ENCODE measurements at places on chromosomes 1 and 21.
A peak's percentile ranks its signal among the peaks of the same experiment; 100 is the strongest.

GRCh38 chr1:180632326-180633056 is 669 bp downstream of the XPR1 start:
- no peak for DNase-seq

DNA sequence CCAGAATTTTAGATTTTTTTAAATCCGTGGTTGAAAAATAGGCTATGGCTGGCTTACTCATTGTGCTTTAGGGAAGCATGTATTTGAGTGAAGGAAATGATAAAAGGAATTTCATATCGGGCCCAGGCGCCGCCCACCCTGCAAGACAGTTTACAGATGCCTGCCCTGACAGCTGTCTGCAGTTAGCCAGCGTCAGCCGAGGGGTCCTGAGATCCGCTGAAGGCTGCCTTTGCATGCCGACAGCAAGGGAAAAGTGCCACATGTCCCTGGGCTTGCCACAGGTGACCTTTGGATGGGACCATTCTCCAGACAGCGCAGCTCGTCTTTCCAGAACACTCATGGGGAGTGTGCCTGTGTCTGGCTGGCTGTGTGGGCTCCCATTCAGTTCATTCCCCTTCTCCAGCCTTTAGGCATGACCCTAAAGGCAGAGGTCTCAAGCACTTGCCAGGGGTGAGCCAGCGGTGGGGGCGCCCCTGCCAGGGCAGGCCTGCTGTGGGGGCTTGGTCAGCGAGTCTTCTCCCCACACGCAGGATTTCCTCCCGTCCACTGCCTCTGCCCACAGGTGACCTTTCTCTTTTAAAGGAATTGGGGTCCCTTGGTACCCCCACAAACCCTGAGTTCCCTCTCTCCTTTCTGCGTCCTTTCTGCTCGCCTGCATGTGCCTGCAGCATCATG is 46.1 kb upstream of the TRAPPC10 start:
- DNase-seq, result no peak

GRCh38 chr21:37281579-37281978 is 14.4 kb upstream of the VPS26C start:
- DNase-seq, result no peak

DNA sequence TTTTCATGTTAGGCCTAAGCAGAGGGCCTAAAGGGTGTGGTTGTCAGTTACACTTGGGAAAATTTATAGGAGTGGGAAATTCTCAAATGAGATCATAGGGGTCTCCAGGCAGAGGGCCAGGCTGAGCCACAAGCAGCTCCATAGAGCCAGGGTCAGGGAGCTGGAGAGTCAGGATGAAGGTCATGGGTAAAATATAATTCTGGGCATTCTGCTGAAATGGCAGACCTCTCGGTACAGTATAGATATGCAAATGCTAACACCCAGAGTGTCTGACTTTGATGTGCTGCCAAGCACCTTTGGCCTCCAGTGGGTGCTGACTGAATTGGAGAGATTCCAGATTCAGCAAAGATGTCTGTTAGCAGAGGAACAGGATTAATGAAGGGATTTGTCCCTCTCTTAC is 40.1 kb downstream of the DNM3 start:
- DNase-seq, result no peak

GRCh38 chr1:37448691-37449417 is 25.5 kb upstream of the ZC3H12A start:
- DNase-seq, result no peak

DNA sequence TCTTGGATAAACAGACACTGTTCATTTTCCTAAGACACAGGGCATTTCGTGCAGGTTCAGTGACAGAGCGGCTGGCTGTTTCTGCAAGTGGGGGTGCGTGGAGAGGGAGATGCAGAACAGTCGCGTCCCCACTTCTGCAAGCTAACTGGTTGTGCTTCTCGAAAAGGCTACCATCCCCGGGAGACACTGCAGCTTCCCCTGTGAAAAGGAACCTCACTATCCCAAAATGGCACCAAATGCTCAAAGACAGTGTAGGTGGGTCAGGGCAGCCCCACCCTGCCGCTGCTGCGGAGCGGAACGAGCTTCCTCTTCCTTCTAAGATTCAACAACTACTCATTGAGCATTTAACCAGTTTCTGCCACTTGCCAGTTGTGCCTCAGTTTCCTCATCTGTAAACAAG is 19.2 kb upstream of the BACE2 start:
- no peak for DNase-seq

- no peak for DNase-seq
These were observed 9.0 kb downstream of the FAM20B start for GRCh38 chr1:179034720-179035119.

GRCh38 chr1:153465811-153466636 is 5.6 kb upstream of the S100A7 start:
- peak; percentile 29 for DNase-seq

- DNase-seq, result no peak
These were observed 112.3 kb downstream of the AK5 start for GRCh38 chr1:77394166-77394565.

DNA sequence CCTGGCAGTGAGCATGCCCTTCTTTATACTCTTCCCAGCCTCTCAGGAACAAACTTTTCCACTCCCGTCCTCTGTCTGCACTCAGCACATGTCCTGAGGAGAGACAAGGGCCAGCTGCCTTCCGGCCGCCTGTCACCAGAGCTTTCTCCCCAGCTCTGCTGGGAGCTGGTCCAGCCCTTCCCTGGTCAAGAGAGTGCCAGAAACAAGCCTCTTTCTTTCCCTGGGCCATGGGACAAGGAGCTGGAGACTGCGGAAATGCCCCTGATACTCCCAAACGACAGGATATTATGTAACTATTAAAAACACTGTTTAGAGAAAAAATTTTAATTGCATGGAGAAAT is 10.4 kb downstream of the LAMB3 start:
- no peak for DNase-seq

GRCh38 chr1:53182111-53182593 is 14.5 kb upstream of the CPT2 start:
- peak; percentile 74 for DNase-seq

DNA sequence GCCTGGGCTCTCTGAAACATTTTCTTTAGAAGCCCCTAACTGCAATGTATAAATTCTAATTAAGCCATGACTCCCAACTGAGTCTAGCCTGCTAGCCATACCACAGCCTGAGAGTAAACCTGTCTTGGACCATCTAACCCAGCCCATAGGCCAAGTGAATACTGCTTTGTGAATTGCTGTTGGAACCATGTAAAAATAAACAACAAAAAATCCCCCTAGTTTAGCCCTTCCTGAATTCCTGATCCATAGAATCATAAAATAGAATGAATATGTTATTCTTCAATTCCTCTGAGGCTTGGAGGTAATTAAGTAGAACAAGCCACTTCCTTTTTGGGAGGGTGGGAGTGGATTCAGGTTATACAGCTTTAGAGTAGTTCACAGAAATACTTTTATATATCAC is 1496.4 kb downstream of the MRPL39 start:
- no peak for DNase-seq

DNA sequence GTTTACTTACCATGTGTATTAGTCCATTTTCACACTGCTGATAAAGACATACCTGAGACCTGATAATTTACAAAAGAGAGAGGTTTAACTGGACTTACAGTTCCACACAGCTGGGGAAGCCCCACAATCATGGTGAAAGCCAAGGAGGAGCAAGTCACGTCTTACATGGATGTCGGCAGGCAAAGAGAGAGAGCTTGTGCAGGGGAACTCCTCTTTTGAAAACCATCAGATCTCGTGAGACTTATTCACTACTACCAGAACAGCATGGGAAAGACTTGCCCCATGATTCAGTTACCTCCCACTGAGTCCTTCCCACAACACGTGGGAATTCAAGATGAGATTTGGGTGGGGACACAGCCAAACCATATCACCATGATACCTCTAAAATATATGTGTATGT is 39.3 kb upstream of the ERRFI1 start:
- DNase-seq, result no peak

DNA sequence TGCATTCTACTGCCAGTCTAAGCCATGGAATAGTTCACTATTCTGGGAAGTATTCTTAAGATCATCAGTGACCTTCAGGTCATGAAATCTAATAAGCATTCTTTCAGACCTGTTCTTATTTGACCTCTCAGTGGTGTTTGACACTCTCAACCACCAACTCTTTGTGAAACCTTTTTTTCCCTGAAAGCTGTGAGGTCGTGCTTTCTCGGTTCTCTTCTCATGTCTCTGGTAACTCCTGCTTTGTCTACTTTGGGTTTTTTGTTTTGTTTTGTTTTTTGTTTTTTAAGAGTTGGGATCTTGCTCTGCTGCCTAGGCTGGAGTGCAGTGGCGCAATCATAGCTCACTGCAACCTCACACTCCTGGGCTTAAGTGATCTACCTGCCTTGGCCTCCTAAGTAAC is 56.3 kb downstream of the POU2F1 start:
- no peak for DNase-seq

DNA sequence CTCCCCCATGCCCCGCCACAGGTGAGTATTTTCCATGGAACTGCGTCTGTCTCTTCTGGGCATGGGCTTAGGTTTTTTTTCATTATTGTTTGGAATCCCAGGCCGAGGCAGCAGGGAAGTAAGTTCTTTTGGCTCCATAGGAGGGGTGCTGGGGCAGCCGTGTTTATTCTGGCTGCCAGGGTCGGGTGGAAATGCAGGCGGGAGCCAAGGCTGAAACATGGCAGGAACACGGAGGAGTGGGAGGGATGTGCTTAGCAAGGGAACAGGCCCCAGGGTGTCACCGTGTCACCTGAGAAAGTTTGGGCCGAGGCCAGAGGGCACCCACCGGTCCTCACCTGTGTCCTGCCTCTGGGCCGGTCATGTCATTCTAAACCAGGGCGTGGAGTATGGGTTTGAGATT is 4.5 kb upstream of the DHRS3 start:
- no peak for DNase-seq

GRCh38 chr1:119626841-119627240 is 21.2 kb downstream of the ZNF697 start:
- DNase-seq, result no peak

DNA sequence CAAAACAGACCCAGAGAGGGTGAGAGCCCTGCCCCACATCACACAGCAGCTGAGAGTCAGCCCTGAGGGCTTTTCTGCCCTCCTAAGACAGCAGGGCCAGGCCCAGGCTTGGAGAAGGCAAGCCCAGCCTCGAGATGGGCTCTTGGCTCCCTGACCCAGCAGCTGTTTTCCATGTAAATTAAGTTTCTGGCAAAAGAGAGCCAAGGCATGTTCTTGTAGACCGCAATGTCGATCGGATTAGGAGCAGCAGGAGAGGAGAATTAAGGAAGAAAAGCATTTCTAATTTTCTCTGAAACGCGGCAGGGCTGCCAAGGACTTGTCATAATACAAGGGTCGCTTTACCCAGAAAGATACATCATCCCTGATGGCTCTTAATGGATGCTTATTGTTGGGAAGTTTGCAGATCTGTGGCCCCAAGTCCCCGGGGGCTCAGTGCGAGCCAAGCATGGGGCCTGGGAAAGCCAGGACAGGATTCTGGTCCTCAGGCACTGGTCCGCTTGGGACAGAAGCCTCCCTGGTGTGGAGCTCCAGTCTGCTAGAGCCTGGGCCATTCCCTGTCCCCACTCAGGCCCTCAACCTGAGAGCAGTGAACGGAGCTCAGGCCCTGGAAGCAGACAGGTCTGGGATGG is 62.8 kb downstream of the DMRTB1 start:
- no peak for DNase-seq

GRCh38 chr1:103063921-103064320 is 44.4 kb downstream of the COL11A1 start:
- no peak for DNase-seq

GRCh38 chr1:73659136-73659535 is 538.8 kb downstream of the LRRIQ3 start:
- DNase-seq, result no peak

DNA sequence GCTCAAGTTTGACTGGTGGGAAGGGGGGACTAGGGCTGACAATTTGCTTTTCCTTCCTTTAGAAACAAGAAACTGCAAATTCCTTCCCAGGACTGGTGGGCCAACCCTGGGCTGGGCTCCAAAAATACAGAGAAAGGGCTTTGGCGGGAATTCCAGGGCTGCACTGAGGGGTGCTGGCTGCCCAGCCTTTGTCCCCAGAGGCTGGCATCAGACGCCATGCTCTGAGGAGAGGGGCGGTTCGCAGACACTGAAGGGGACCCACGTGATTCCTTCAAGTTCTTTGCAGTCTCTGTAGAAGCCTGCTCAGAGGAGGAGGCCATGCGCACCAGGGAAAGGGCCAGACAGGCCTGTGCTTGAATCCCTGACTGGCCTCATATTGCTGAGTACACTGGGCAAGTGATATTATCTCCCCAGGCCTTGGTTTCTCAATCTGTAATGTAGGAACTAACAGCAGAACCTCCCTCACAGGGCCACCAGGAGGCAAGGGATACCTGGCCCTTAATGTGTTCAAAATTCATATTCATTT is 119.5 kb downstream of the EPHB2 start:
- no peak for DNase-seq

GRCh38 chr1:201556841-201557571 is 18.1 kb downstream of the NAV1 start:
- DNase-seq, result no peak

All from T-helper 1 cell (primary cell).